ENCODE measurements at places on chromosomes 5 and 9.
A peak's percentile ranks its signal among the peaks of the same experiment; 100 is the strongest.

DNA sequence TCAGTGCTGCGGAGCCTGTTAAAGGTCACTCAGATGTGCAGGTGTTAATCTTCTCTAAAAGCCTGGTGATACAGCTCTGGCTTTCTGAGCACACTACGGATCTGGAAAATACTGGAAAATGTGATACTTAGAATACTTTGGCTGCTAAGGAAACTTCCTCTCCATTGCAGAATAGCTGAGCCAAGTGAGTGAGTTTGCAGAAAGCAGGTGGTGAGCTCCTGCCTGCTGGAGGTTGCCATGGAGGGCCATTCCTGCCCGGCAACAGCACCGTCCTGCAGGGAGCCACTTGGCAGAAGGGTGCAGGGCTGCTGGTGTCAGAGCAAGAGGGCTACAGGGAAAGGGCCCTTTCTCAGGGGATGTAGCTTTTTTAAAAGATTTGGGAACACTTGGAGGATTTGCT is 40.7 kb downstream of the SECISBP2 start:
- DNase-seq, result peak; percentile 75

DNA sequence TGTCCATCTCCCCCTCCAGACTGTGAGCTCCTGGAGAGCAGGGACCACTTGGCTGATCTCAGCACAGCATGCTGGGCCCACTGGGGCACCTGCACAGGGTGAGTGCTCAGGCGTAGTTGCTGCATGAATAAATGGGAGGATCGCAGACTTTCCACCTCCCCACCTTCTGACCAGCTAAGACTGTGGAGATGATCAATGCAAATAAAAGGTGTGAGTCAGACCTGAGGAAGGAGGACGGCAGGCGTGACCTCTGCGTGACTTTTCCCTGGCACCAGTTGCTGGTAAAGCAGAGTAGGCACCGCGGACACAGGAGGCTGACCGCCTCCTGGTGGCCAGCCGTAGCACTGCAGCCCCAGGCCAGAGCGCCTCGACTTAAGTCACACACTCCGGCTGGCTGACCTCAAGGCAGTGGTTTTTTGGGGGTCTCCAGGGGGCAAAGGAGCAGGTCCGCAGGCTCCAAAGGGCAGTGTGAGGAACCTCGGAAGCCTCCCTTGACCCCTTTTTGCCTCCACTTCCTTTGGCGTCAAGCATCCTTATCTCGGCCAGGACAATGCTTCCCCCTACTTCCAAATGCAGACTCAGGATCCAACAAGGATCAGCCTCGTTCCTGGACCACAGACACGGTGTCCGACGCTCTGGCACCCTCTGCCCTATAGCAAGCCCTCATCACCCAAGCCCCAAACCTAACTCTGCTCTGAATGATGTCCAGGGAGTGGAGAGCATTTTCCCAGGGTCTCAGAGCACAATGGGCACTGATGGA is 12.7 kb upstream of the TDRD7 start:
- peak; percentile 71 for DNase-seq

- DNase-seq, result no peak
These were observed 8.7 kb downstream of the UBQLN1 start for GRCh38 chr9:83698976-83699585.

DNA sequence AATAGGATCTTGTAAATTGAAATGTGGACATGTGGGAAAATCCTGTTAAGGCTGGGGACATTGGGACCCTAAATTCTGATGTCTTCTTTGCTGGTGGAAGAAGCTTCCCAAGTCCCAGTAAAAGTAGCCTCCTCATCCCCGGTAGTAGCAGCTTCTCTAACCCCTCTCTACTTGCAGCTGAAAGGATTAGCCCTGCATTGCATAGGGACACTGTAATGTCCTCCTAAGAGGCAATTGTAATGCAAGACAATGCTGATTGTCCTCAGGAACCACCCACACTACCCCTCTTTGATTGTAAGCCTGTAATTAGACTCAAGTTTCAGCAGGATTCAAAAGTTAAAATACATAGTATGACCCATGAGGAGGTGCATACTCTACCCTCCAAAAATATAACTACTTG is 1938.4 kb upstream of the C9orf72 start:
- no peak for DNase-seq

GRCh38 chr9:37999588-38000189 is 69.3 kb downstream of the SHB start:
- no peak for DNase-seq

DNA sequence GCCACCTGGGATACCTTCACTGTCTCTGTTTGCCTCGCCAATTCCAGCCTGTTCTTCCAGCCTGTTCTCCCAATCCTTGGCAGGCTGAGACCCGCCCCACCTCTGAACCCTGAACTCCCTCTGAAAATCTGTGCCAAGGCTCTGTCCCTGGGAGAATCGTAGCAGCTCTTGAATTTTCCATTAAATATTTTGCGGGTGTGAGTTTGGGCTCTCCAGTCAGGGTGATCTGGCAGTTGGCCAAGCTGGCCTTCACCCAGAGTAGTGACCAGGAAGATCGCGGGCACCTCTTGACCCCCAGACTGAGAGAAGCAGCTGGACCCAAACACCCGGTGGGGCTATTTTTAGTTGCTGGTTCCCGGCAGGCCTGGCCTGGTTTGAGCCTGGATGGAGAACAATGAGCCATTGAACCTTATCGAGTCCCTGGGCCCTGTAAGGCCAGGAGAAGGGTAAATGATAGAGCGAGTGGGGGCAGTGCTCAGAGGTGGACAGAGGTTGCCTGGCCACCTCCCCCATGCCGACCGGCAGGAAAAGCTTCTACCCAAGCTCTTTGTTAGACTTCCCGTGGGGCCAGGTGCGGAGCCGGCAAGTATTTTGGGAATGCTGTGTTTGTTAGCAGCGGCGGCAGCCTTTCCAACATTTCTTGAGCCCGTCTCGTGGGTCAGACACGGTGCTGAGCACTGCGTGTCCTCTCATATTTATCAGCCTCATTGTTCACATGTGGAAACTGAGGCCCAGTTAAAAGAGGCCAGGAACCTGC is 146.2 kb downstream of the RGS3 start:
- DNase-seq, result peak; percentile 76

GRCh38 chr9:2809692-2810419 is 34.0 kb downstream of the PUM3 start:
- no peak for DNase-seq

DNA sequence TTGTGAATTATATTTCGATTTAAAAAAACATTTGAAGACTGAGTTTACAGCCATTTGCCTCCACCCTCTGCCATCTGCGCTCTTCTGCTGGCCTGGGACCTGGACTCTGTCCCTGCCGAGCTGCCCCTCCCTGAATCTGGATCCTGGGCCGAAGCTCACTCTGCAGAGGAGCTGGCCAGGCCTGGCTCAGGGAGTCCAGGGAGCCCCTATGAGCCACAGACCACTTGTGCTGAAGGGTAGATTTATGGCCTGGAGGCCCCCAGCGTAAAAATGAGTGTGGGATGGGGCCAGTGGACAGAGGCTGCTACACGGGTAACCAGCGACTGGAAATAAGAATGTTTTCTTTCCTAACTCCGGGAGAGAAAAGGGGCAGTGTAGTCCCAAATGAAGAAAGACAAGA is 129.8 kb downstream of the FGF18 start:
- peak; percentile 68 for DNase-seq

DNA sequence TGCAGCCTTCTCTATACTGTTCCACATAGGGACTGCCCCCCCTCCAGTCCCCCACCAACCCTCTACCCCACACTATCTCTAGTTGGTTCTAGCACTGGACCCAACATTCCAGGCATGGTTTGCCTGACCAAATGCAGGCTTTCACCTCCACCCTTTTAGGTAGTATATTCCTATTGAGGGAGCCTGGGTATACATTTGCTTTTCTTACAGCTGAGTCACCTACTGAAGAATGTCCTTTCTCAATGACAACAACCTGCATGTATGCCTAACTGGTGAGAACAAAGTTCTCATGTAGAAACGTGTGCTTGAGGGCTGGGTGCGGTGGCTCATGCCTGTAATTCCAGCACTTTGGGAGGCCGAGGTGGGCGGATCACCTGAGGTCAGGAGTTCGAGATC is 8.2 kb downstream of the TNIP1 start:
- DNase-seq, result no peak

DNA sequence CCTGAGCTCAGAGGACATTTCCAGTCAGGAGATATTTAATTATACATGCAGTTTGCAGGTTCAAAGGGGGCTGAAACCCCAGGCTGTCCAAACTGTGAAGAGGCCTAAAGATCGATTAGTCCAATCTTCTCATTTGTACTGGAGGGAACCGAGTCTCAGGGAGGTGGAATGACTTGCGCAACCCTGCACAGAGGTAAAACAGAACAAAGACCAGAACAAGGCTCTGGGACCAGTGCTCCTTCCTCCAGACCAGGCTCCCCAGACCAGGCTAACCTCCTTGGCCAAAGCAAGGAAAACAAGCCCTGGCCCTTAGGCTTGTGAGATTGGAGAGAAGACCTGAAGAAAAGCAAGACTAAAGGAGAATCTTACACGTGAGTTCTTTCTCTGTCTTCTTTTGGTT is 120.8 kb downstream of the ENC1 start:
- DNase-seq, result no peak

GRCh38 chr9:125701351-125701750 is 5.7 kb downstream of the MAPKAP1 start:
- DNase-seq, result no peak

DNA sequence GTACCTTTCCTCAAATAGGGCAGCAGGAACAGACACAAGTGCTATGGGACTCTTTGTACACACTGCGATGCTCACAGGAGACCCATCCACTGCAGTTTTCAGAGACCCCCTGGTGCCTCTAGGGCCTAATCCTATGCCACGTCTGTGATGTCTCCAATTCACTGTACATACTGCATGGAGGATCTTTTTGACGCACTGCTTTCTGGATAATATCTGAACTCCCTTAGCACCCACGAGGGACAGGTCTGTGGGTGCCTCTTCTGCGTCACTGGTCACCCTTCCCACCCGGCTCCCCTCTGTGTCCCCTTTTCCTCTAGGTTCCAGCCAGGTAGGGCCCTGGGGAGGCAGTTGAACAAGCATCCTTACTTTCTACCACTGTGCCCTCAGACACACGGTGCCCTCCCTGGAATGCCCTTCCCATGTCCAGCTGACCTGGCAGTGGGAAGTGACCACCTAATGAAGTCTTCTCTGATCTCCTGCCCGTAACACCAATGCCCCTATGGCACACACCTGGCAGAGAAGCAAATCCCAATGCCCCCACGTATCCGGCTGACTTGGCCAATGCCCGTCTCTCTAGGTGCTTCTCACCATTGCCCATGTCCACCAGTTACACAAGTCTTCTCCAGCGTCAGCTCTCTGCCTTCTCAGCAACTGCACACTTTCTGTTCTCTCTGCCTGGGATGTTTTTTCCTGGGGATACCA is 41.5 kb downstream of the FOXI1 start:
- no peak for DNase-seq

DNA sequence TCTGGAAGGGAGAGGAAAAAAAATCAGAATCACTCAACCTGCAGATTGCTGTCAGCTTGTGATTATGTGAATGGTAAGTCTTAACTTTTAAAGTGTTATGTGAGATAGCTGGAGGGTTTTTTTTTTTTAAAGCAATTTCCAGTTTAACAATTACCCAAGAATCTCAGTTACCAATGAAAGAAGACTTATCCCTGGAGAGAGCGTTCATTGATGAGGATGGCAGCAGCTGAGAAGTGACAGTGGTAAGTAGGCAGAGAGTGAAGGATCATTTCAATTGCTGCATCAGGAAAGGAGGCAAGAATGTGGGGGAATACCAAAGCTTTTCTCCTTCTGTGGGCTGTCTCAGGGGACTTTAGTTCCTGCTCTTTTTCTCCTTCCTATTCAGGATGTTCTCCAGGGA is 370.2 kb upstream of the C9orf72 start:
- DNase-seq, result no peak

- peak; percentile 51 for DNase-seq
These were observed 795 bp downstream of the NDUFAF2 start for GRCh38 chr5:60945813-60946187.

DNA sequence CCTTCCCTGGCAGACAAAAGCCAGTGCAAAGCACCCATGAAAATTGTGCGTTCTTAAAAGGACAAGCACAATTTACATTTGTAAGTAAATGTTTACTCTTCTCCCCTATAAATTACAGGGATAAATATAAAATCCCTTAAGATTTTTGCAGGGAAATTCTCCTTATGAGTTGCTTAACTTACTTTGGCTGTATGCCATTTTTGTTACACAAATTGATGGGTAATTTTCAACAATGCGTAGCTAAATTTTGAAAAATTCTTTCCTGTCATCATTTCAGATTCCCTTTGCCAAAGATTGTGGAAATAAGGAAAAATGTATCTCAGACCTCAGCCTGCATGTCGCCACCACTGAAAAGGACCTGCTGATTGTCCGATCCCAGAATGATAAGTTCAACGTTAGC is 64.2 kb upstream of the ITGA2 start:
- no peak for DNase-seq

DNA sequence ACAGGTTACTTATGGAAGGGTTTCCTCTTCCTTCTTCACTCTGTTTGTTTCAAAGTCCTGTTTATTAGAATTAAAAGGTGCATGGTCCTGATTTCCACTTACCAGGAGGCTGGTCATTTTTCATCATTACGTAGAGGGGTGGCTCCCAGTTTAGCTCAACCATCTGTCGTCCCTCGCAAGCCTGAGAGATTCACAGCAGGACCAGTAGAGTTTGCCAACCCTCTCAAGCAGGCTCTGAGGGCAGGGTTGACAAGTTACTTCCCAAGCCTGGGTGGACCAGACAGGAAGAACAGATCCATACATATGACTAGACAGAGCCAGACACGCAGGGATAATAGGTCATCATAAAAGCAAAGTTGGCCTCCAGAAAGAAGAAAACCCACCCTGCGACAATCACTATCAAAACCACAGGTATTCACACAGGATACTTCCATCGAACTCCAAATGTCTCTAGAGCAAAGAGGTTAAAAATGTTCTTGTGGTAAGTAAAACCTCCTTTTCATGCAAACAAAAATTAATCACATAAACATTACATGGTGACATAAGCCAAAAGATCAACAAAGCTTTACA is 151.9 kb downstream of the ELAVL2 start:
- DNase-seq, result no peak

- no peak for DNase-seq
These were observed 15.9 kb upstream of the RPL26L1 start for GRCh38 chr5:172943283-172943841.

DNA sequence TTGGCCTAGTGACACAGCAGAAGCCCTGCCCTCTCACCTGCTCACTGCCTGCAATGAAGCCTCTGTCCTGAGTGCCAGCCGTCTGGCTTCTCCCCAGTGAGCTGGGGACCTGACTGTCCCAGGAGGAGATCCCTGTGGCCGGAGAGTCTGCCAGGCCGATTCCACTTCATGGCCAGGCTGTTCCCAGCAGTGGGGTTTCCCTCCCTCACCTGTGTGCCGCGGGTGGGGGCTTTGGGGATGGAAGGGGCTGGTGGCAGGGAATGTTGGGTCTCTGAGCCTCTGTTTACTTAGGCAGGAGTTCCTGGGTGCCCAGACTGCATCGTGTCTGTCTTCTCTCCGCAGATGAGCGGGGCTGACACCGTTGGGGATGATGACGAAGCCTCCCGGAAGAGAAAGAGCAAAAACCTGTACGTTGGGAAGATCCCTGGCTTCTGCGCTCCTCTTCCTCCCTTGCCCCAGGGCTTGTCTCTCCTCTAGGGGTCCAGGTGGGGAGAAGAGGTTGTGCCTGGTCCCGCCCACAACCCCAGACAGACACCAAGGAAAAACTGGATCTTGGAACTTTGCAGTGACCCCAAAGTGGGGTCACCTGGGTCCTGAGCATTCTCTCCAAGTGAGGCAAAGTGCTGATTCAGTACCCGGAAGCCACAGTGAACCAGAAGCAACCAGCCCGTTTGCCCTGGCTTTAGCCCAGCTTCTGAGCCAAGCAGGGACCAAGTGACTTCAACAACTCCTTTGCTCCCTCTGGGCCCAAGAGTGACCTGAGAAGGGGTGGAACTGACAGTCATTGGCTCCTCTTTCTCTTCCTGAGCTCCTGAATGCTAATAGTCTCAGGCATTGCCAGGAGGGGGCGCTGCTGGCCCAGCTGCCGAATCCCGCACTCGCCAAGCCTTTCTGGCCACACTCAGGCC is 127.7 kb downstream of the RGS3 start:
- DNase-seq, result peak; percentile 91
